ENCODE measurements at places on chromosomes 1 and 21.

- DNase-seq, result peak; percentile 93
These were observed 34.9 kb upstream of the RUNX3 start for GRCh38 chr1:24964811-24965570.

DNA sequence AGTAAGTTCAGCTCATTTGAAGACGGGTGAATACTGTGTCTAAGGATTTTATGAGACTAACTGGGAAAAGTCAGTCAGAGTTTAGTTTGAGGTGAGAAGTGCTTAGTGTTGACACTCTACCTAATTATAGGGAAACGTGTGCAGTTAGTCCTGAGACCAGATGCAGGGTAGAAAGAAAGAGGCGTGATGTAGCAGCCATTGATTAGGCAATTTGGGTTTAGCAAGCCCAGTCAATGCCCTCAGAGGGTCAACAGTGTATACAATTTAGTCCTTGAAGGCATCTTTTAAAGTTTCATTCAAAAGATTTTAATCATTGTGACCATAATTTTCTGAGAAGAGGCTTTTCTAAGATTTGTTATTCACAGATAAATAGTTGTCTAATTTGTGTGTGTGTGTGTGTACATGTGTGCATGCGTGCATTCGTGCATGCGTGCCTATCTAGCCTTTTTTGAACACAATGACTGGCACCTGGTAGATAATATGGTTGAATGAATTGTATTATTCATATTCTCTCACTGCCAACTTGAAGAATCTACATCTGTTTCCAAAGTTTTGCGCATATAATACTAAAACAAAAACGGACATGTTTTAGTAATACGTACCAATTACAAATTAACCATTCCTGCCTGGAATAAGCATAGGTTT, 332.9 kb downstream of the SRGAP2C start:
- no peak for DNase-seq

GRCh38 chr1:198893763-198894444, 255.1 kb downstream of the PTPRC start:
- DNase-seq, result no peak

GRCh38 chr1:26067432-26067911, at the start of gene TRIM63:
TSS of gene TRIM63 (minus strand) at chr1:26067630. CDS start at chr1:26067494, 136 bp downstream.
- no peak for DNase-seq

- no peak for DNase-seq
These were observed 442.6 kb downstream of the PRDM2 start for GRCh38 chr1:14142397-14143100.

All from CD4-positive, alpha-beta T cell treated with Interleukin-12 subunit alpha and Interleukin-12 subunit beta, for 1 hour (primary cell).